ENCODE measurements at places on chromosomes 3 and 15. TPM values are rescaled to one million over a fixed set of nuclear protein-coding genes. Genes with fewer than 3 reads are reported as not detected.
A peak's percentile ranks its signal among the peaks of the same experiment; 100 is the strongest.

GOLGA8J gene
- not detected for total RNA-seq

GFM1 gene
- 38.9 TPM for total RNA-seq

- DNase-seq: no peak
Measured at GRCh38 chr15:89333959-89334509, 590 bp downstream of the POLG start.

ISLR gene
- 75.6 TPM for total RNA-seq

GPR149 gene
- total RNA-seq: not detected

DNA sequence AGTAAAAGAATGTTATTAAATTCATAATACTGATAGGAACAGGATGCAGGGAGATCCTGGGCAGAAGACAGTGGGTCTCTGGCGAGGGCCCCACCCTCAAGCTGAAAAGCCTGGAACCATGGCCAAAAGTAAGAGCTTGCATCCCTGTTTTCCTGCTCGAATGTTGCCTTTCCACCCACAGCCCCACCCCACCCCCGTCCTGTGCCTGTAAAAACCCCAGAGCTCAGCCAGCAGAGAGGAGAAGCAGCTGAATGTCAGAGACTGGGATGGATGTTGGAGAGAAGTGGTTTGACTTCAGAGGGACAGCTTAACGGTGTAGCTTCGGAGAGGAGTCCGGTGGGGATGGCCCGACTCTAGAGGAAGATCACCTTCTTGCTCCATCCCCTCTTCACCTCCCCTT is 207.9 kb downstream of the ROBO2 start:
- DNase-seq: no peak

ATP8B4 gene
- total RNA-seq: 6.3 TPM

DNA sequence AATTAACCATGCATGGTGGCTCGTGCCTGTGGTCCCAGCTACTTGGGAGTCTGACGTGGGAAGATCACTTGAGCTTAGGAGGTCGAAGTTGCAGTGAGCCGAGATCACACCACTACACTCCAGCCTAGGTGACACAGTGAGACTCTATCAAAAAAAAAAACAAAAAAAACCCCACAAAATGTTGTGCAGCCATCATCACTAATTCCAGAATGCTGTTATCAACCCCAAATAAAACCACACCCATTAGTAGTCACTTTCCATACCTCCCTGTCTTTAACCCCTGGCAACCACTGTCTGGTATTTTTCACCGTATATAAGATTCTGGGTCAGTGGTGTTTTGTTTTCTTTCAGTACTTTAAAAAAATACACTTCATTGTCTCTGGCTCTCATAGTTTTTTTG is 16.6 kb downstream of the HMCES start:
- no peak for DNase-seq

RBPMS2 gene
- total RNA-seq: 64.1 TPM

DNA sequence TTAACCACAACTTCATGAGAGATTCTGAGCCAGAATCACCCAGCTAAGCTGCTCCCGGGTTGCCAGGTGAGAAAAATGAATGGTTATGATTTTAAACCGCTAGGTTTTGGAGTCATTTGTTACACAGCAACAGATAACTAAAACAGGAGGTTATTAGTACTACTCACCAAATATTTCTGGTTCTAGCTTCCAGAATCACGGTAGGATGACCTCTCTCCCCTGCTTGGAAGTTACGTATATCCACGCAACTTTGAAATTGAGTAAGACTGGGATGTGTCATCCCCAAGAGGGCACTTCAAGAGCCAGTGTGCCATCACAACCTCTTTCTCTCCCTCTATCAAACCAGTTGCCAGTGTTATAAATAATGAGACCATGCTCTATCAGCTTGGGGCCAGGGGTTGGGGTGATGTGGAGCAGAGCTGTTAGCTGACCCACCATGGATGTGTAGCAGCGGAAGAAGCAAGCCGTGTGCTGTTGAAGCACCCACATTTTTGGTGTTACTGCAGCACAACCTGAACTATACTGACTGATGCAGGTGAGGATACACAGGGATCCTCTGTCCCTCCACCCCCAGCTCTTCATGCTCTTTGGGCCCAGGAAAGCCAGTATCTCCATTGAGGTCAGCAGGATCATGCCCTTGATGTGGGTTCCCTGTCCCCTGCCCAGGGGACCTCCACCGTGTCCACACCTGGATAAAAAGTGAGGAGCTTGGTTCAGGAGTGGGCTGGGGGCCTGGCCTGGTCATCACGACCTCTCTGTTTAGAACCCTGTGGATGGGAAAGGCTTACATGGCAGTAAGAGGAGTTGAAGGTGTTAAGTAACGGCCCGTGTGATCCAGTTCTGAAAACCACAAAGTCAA is 19.4 kb upstream of the ALDH1A3 start:
- no peak for DNase-seq

TMEM207 gene
- not detected for total RNA-seq

GRCh38 chr3:43098761-43099160 is 7.1 kb downstream of the POMGNT2 start:
- DNase-seq: no peak

DNA sequence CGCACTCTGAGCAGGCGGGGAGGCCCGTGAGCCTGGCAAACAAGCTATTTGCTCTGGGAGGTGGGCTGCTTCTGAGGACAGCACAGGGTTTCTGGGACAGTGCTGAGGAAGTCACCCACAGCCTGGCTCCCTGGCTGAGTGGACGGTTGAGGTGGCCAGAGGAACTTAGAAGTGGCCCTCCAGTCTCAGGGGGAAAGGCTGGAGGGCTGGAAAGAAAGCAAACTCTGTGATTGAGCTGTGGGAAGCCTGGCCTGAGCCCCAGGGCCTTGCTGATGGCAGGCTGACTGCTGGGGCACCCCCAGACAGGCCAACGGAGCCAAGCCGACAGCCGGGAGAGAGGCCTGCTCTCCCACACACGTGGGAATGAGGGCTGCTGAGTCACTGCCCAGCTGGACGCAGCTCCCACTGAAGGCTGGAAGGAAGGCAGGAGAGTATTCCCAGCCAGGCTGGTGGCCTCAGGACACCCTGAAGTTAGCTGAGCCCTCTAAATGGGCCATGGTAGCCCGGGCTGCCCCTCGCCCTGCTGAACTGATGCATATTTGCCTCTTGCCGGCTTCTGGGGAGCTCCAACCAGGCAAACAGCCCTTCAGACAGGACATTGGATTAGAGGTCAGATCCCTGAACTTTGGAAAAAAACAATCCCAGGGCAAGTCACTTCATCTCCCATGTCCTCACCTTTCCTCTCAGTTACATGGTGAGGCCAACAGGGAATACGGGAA is 98.0 kb upstream of the TLE3 start:
- no peak for DNase-seq

GUCA1C gene
- not detected for total RNA-seq

DNA sequence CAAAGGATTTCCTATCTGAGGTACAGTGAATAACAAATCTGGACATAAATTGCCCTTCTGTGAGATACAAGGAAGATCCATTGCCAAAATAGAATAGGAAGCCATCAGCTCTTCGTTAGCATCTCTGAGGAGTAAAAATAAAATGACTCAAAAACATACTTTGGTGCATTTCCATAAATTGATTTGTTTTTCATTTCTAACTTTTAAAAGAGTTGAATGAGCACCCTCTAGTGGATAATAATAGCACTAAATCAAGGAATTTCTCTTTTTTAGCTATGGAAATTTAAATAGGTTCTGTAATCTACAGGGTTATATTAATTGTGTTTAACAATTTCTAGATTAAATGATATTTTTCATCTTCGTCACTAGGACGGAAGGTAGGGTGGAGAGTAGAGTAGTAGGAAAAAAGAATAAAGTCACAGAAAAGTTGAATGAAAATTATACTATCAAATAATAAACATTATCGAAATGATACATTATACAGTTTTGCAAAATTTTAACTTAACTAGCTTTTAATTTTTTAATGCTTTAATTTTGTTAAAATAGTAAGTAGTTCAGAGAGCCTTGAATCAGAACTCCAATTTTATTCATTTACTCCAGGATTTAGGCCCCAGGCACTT is 6.4 kb downstream of the NSUN3 start:
- no peak for DNase-seq

GRCh38 chr3:13584427-13584891 is 35.5 kb downstream of the FBLN2 start:
- no peak for DNase-seq

GRCh38 chr15:31852933-31853799 is 177.1 kb upstream of the CHRNA7 start:
- DNase-seq: no peak

DNA sequence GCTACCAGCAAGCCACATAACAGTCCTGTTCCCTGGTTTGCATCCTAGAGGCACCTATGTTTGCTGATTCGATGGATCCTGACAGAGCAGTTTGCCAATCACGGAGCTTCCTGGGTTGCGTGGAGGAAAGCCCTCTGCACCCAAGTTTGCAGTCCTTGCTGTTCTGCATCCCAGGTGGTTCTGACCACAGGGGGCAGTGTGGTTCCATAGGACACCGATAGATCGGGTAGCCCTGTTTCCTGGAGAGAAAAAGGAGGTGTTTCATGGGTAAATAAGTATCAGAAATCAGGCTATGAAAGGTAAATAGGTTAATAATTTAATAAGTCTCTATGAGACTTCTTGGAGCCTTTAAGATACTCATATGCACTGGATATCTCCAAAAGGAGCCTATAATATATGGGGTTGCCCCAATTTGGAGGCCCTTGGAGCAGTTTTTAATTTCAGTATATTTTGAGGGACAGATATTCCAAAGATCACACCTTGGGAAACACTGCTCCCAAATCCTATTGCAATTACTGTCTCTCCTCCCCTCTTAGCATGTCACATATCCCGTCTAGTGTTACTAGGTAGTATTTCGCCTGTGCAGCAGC is 194.6 kb upstream of the TPM1 start:
- DNase-seq: no peak

ABI3BP gene
- total RNA-seq: 25.7 TPM

GRCh38 chr3:30342318-30343060 is 263.9 kb upstream of the TGFBR2 start:
- no peak for DNase-seq

GRCh38 chr3:90062016-90062415 is 954.6 kb downstream of the EPHA3 start:
- no peak for DNase-seq

DNA sequence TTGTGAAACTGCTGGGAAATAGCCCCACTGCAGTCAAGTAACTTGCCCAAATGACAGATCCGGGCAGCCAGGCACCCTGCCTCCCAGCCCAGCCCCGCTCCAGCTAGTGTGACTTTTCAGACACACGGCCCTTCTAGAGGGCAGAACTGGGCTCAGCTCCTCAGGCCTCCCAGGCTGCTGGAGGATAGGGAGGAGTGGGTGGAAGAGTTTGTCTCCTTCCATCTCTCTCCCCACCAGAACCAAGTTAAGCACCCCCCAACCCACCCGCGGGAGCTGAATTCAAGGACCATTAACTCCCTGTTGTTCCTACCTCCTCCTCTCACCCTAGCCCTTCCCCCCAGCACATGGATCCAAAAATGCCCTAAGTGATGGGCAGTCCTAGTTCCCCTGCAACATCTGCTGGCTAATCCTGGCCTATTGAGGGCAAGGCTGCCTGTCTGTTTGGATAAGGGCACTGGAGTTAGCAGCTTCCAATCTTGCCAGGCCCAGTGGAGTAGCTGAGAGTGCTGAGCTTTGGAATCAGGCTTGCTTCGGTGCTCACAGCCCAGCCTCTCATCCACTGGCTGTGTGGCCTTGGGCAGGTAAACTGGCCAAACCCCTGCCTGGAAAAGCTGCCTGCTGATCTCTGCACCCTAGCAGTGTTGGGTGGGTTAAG is 3.1 kb downstream of the CCDC33 start:
- DNase-seq: no peak

GRCh38 chr15:100057281-100057680 is 284.5 kb downstream of the ADAMTS17 start:
- peak; percentile 66 for DNase-seq

- DNase-seq: no peak
Measured at GRCh38 chr3:100941041-100941440, 52.2 kb downstream of the ABI3BP start.

PLCL2 gene
- total RNA-seq: 5.9 TPM
